Daoy (cell line): ENCODE measurements at places on chromosomes 16 and 17.

DNA sequence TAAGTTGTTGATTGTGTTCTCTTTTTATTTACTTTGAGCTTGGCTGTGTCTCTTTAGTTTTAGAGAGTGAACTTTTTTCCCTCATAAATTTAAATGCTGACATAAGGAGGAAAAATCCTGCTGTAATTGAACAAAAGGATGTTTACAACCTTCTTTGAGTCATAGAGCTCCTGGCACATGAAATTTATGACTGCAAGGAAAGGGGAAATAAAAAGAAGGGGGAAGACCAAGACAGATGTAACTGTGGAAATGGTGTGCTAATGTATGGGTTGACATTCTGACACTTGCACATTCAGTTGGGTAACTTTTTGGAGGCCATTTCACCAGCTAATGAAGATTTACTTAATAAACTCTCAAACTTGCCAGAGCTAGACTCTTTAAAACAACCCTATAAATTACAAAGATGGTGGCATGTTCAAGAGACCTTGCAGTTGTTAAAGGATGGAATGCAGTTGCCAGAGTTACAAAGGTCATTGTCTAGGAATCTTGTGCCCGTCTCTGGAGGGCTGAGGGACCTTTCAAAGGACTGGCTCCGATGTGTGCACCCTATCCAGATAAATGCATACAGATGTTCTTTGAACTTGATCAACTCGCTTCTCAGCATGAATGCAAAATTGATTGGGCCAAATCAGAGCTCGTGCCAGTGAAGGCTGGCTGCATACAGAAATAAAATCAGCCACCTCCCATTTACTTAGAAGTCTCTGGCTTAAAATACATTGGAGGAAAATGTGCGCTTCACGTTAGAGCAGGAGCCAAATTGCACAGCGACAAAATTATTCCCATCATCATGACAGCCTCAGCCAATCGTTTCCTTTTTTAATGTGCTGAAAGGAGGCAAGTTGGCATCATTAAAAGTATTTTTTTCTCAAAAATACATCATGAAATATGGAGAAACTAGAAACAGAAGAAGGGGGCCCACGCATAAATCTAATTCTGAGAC is 289.0 kb upstream of the XYLT1 start:
- DNase-seq: no peak

- DNase-seq: peak; percentile 53
Measured at GRCh38 chr17:6070913-6071511, 833 bp downstream of the WSCD1 start.

DNA sequence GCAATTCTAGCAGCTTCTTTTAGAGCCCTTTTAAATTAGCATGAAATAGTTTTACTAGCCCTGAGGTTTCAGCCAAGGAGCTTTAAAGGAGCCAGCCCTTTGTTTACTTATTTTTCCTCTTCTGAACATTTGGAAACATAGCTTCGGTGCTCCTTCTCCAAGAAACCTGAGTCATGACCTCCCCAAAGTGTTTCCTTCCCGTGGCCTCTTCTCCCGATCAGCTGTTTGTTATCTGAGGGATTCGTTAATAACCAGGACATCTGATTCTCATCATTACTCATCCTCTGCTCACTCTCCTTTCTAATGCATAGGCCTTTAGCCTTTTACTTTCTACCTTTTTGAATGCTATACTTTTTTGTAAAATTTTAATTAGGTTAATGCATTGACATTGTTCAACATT is 204.5 kb downstream of the WWOX start:
- DNase-seq: no peak

DNA sequence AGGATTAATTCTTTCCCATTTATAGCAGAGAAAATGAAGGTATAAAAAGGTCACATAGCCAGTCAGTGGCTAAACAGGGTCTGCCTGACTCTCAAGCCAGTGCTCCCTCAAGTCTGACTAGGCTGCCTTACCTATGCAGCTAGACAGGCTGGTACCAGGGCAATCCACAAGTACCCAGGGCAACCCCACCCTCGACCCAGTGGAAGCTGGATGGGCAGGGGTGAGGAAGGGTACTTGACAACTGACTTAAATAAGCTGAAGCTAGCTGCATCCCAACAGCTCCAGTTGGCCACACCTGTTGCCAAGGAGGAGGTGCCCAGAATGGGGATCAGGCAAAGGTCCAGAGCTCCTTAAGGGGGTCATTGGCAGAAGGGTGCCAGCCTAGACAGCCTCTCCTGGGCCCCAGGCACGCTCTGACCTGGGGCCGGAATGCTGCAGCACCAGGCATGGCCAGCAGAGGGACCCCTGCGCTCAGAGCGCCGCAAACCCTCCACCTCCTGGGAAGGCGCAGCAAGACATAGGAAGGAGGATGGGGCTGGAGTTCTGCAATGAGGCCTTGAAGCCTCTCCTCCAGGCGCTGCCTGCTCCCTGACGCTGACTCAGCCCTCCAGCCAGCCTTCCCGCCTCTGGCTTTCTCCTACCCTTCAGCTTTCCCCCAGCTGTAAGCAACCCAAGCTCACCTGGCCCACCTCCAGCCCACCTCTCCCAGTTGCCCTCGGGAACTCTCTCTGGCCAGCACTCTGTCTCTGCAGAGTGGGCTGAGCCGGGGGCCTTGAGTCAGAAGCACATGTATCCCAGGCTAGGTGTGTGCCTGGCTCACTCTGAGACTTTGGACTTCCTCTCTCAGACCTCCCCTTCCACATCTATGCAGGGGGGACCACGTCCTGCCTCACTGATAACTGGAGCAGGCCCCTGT is 28.8 kb downstream of the MPP2 start:
- DNase-seq: peak; percentile 83

DNA sequence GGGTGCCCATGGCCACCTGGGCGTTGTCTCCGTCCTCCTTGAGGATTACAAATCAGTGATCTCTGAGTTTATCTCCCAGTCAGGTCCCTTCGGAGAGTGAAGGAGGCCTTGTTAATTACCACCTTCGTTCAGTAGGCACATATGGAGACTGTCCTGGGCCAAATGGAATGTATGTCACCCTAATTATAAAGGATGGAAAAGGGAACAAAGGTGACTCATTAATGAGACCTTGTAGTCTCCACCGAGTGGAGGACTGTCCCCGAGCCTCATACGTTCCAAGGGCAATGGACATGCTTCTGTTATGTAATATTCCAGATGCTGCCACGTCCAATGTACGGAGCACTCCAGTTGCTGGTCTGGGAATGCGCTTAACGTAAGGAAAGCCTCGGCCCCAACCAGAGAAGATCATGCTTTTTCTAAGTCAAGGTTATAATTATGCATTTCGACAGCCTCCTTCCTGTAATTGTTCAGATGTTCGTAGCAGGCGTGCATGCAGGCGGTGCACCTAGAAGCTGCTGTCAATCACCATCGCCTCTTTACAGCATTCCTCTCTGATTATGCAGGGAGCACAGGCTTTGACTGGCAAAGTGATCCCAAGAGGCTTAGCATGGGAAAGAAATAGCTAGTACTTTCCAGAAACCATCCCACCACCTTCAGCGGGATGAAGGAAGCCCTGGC is 22.4 kb upstream of the SEC14L1 start:
- DNase-seq: no peak

GRCh38 chr16:1066584-1067172 is 5.9 kb upstream of the SSTR5 start:
- DNase-seq: no peak

GRCh38 chr17:49454050-49454449 is 39.4 kb upstream of the PHB1 start:
- peak; percentile 45 for DNase-seq

DNA sequence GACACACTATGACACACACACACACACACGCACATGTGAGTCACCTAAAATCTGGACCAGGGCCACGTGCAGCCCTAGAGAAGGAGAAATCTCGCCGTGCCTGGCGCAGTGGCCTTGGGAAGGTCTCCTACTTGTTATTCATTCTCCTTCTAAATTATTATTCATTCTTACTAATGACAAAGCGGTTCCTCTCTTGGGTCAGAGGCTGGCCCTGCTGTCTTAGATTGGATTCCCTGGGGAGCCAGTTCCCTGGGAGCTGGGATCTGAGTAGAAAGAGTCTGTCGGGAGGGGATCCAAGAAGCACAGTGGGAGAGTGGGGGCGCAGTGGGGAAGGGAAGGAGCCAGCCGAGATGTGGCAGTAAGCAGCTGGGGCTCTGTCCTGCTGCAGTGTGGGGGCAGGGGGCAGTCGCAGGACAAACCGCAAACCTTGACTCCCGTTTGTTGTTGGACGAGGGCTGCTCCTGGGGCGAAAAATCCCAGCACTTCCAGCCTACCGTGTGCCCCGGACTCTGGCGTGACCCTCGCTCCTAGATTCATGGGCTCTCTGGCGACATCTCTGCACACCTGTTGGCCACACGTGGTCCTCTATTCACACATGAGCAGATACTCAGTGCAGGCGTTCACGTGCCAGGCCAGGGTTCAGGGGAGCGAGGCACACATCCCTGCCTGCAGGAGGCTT is 18.7 kb upstream of the JPH3 start:
- DNase-seq: peak; percentile 60

DNA sequence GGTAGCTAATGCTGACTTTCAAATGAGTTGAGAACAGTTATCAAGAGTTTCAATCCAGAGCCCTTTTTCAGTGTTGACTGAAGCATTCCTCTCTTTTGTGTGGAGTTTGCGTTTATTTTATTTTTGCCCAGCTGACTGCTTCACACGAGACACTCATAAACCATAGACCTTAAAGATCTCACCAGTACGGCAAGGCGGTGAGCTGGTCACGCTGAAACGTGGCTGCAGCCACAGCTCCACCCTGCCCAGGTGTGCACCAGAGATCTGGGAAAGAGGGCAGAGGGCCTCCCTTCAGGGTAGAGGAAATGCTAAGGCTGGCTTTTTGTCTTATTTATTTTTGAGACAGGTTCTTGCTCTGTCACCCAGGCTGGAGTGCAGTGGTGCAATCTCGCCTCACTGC is 112.2 kb downstream of the AATF start:
- no peak for DNase-seq

- no peak for DNase-seq
Measured at GRCh38 chr17:45394564-45394912, 38.1 kb downstream of the ARHGAP27 start.

GRCh38 chr16:70290949-70291519 is 1.7 kb upstream of the AARS1 start:
- DNase-seq: no peak

GRCh38 chr17:29619251-29619650 is 3.5 kb downstream of the CORO6 start:
- DNase-seq: peak; percentile 52

GRCh38 chr17:17080781-17081180 is 38.5 kb downstream of the MPRIP start:
- no peak for DNase-seq

- DNase-seq: no peak
Measured at GRCh38 chr16:67100569-67101310, 9.0 kb upstream of the PHAF1 start.

DNA sequence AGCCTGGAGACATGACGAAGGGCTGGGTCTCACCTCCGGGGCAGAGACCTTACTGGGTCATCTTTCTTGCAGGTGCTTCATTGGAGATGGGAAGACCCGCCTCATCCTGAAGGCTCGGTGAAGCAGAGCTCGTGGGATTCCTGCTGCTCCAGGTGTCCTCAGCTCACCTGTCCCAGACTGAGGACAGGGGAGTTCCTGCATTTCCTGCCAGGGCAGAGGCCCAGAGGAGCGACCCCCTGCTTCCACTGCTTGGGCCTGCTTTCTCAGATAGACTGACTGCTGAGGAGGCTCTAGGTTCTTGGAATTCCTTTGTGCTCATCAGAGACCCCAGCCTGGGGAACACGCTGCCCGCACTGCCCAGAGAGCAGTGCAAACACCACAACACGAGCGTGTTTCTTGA is 11.6 kb downstream of the AQP8 start:
- DNase-seq: no peak

GRCh38 chr16:4309833-4310266 is 6.0 kb upstream of the GLIS2 start:
- DNase-seq: peak; percentile 80

DNA sequence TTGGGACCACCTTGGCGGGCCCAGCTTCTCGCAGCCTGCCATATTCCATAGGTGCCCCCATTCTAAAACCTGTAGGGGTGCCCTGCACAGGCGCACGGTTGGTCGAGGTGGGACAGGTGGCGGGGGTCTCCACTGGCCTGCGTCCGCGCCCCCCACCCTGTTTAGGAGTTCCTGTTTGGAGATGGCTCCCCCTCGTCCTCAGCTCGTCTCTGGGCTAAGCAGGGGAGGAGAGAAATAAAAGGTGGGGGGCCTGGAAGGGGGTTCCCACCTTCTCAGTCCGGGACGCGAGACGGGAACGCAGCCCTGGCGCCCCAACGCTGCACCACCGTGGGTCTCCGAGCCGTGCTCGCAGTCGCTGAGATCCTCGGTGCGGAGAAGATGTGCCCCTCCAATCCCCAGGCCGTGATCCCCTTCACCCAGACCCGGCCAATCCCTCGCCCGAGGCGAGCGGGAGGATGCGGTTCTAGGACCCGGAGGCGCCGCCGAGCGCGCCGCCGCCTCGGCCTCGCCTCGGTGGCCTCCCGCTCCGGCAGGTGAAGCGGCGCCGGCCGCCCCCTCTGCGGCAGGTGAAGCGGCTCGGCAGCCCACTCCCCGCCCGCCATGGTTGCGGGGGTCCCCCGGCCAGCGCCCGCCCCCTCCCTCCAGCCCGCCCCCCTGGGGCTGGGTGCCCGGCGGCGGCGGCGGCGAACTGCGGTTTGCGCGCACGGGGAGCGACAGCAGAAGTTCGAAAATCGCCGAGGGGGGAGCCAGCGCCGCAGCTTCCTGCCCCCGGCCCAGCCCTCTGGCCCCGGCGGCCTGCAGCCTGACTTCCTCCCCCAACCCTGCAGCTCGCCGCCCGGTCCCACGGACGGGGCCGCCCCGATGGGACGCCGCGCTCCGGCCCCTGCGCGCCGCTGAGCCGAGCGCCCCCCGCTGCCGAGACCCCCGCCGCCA is at the start of gene FMNL1:
Gene FMNL1, plus strand, starts transcription at position 805 of the 933 bp plus-strand sequence. CDS start 240 bp downstream, outside the sequence.
- DNase-seq: no peak

GRCh38 chr16:86504315-86505184 is 5.8 kb upstream of the FOXF1 start:
- DNase-seq: no peak

DNA sequence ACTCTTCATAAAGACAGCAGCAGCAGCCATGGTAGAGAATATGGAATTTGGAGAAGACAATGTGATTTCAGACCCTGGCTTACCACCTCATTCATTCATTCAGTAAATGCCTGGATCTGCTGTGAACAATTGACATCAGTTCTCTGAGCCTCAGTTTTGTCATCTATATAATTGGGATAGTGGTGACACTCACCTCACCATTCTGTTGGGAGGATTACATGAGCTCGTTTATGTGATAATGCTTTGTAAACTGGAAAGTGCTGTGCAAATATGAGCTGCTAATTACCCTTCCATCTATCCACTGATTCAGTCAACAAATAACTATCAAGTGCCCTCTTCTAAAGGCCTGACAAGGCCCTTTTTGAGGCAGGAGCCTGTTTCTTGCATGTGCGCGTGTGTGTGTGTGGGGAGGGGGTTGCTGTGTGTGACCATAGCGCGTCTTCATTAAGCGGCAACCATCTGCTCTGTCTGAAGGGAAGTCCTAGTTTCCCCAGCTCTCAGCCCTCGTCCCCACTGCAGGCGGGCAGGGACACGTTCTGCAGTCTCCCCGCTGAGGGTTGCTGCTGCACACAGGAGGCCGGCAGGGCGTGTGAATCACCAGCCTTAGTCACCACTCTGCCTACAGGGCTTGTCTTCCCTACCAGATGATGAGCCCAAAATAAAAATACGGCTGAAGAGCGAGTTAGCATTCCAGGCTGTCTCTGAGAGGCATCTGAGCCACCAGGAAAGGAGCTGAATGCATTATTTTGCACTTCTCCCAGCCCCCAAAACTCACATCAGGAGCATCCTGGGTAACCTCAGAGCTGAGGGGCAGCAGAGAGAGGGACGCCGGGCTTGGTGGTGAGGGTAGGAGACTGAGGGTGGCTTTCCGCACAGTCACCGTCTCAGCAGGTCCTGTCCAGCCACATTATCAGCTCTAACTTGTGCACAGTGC is 19.9 kb downstream of the ARL4D start:
- DNase-seq: peak; percentile 91
